Stimulated activated CD8-positive, alpha-beta memory T cell treated with anti-CD3 and anti-CD28 coated beads, Interleukin-4, amount 100 ng/mL, for 4 hours (primary cell): ENCODE measurements at places on chromosomes 5 and 9.
A peak's percentile ranks its signal among the peaks of the same experiment; 100 is the strongest.

GRCh38 chr9:82600536-82601292, 462.2 kb downstream of the RASEF start:
- no peak for DNase-seq

DNA sequence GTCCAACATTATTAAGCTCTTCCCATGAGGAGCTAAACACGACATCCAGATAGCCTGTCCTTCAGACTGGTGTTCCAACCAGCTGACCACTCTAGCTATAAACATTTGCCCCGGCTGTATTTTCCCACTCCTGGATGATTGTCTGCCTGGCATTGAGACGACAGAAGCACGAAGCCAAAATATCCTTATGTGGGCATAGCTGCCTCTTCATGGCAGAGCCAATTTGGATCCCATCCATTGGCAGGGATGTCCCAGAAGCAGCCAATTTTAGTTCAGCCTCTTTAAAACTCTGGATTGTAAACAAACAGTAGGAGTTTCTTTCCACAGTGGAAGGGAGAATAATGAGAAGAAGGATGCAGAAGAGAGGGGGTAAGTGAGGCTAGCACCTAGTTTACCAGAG, 507.6 kb downstream of the CETN3 start:
- DNase-seq, result no peak

DNA sequence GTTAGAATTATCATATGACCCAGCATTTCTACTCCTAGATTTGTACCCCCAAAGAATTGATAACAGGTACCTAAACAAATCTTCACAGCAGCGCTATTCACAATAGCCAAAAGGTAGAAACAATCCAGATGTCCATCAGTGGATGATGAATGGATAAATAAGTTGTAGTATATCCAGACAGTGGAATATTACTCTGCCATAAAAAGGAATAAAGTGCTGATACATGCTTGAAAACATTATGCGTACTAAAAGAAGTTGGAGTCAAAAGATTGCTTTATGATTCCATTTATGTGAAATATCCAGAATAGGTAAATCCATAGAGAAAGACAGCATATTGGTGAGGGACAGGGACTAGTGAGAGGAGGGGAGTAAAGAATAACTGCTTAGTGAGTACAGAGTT, 26.0 kb downstream of the MTREX start:
- no peak for DNase-seq

GRCh38 chr5:149024943-149025342, 37.9 kb downstream of the SH3TC2 start:
- DNase-seq, result no peak

DNA sequence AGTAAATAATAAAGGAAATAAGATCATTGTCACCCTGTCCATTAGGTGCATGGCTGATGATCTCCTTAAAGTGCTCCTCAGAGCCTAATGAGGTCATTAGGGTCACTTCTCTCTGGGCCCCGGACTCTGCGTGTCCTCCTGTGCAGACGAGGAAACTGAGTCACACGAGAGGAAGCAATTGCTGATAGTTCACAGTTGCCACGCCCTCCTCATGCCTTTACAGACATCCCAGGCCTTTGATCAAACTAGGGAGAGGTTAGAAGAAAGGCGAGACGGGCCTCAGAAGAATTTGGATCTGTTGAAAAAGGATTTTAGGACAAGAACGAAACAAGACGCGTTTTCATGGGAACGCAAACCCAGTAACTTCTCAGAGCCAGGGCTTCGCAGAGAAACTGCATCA, 32.0 kb upstream of the MSX2 start:
- no peak for DNase-seq

GRCh38 chr9:127170103-127170502, 47.7 kb upstream of the ANGPTL2 start:
- DNase-seq, result no peak

DNA sequence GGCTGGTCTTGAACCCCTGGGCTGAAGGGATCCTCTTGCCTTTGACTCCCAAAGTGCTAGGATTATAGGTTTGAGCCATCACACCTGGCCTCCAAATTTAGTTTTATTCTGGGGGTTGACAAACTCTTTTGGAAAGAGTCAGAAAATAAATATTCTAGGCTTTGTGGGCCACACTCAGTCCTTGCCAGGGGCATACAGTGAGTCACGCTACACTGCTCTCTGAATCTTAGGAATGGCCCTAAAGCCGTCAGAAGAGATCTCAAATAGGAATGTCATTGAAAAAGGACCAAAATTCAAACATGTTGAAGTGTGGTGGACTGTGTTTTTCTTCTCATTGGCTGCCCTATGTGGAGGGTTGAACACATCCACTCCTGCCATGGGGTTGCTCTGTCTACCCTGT, 127.7 kb upstream of the BASP1 start:
- DNase-seq, result no peak

GRCh38 chr5:179913461-179913860, 5.8 kb upstream of the TBC1D9B start:
- DNase-seq, result no peak

DNA sequence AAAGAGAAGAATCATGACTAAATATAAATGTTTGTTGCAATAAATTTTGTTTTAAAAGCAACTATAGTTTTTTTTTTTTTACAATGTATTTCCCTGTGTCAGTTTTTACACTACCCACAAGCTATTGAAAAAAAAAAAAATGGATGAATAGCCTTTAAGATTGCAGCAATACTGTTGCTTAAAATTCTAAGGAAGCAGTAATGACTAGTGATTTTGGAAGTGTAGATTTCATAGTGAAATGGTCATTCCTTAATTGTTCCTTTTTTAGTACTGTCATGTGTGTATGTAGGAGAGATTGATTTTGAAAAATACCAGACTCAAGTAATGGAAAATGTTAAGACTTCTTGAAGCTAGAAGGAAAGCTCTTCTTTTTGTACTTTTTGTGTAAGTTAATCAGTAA, 53.1 kb downstream of the NDUFS4 start:
- no peak for DNase-seq

GRCh38 chr9:130172161-130172857, at the start of gene NCS1:
Gene NCS1 (plus strand): TSS chr9:130172404. CDS start chr9:130172664, 260 bp downstream.
- peak; percentile 40 for DNase-seq

DNA sequence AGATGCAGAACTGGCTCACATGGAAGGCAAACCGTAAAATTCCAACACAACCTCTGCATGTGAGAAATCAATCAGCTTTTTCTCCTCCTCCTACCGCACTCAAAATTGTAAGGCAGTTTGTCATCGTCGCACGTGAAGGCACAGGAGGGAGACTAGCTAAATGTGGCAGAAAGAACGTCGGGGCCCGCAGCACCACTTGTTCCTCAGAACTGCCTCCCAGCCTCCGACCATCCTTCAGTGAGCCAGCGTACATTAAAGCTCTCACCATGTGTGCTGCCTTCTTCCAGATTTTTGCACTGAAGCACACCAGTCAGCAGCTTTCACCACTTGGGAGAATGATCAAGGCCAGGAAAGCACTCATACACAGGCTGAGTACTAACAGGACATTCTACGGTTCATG, 105.9 kb downstream of the RFX3 start:
- no peak for DNase-seq

DNA sequence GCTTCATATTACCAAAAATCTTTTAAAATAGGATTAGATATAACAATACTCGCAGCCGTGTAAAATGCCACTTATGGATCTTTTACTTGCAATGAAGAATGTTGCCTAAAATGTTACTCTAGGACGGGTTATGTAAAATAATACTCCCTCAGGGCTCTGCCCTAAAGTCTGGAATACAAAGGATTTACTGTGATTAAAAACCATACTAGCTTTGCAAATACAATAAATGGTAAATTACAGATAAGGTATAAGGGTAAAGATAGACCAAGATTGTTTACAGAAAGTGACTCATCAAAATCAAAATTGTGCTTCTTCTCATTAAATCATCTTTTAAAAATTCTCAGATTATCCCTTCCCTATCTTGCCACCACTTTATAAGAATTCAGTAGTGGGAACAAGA, 163.6 kb downstream of the MEF2C start:
- no peak for DNase-seq

DNA sequence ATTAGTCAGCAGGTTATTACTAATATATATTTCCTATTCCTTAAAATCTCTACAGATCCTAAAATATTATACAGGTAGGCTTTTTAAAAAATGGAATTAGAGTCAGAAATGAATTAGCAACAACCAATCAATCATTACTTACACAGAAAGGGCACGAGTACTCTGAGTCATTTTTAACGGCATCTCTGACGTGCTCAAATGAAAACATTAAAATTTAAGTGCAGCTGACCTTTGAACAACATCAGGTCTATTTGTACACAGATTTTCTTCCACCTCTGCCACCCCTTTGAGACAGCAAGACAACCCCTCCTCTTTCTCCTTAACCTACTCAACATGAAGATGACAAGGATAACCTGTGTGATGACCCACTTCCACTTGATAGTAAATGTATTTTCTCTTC, 19.1 kb downstream of the AUH start:
- DNase-seq, result no peak

GRCh38 chr5:34737731-34738130, 81.6 kb downstream of the RAI14 start:
- DNase-seq, result no peak
